ENCODE measurements at places on chromosomes 7 and 10.

DNA sequence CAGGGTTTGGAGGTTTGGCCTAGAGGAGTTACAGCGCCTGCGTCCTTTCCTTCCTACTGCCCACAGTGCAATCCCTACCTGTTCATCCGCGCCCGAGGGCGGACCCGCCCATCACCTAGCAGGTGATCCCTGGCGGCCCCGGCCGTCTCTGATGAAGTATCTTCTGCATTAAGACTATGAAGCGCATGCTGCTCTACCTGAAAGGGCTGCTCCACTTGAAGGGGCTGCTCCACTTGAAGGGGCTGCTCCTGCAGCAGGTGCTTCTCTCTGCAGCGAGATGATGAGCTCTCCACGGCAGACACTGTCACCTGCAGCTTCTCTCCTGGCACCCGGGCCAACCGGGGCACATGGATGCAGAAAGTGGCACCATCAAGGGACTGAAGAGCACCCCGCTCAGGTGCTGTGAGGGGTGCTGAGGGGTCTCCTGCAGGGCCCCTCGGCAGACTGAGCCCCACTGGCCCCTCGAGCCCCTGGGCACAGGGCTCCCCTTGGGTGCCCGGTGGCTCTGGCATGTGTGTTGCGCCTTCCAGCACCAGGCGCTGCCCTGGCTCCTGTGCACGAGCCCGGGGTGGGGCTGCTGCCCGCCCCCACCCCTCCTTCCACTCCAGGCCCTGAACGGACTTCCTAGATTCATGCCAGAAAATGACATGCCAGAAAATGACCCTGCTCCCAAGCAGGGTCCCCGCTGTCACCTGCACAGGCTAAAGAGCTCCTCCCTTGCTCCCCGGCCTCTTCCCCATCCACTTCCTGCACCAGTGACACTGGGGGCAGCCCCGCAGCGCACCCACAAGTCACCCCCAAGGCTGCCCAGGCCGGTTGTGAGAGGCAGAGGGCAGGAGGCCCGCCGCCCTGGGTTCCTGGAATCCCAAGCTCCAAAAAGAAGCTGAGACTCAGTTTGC is 29.4 kb downstream of the WDR86 start:
- no peak for DNase-seq

- DNase-seq, result peak; percentile 11
These were observed 70.8 kb downstream of the FRMD4A start for GRCh38 chr10:14259696-14260566.

- DNase-seq, result peak; percentile 22
These were observed 132.6 kb downstream of the ST7 start for GRCh38 chr7:117085769-117086463.

GRCh38 chr7:15719311-15719710 is 32.8 kb upstream of the MEOX2 start:
- DNase-seq, result no peak

DNA sequence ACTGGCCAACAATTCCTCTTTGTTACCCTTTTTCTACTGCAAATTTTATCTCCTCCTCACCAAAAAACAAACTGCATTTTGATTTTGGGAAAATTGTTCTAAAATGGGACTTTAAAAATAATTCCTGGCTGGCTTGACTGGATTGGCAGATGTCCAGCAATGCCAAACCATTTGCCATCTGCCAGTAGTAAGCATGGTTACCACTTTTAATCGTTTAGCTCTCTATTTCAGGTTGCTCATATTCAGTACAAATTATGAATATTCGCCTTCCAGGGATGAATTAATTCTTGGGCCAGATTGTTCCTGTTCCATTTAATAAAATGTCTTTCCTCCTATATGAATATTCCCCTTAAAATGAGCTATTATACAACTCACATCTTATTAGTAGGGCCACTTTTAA is 35.7 kb downstream of the SMNDC1 start:
- no peak for DNase-seq

DNA sequence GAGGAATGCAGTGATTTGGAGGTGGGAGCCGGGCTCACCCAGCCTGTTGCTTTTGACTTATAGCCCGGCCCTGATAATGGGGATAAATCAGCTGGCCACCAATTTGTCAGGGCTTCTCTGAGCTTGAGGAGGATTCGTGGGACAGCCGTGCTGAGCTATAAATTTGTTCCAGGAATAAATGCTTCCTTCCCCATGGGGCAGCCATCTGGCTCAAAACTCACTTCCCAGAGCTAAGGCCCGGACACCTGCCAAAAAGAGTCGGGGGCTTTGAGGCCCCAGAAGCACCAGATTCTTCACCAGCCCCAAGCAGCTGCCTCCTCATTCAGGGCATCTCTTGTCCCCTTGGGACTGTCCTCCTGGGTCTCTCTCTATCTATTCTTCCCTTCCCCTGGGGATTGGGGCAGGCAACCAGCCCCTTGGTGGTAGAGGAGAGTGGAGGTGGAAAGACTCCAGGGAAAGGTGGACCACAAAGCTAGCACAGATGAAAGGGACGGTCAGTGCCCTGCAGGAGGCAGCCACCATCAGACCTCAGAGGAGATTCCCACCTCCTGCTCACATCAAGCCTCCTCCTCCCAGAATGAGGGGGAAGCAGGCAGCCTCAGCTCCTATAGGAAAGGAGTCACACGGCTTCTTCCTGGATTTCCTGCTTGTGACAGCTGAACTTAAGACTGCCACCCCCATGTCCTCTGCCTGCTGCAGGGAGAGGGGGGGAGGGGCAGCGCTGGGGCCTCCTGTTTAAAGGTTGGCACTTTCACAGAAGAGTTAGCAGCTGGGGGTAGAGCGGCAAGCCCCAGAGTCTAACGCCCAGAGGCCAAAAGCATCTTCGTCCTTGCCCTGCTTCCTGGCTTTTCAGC is 44.2 kb upstream of the LRRC4 start:
- DNase-seq, result no peak

GRCh38 chr10:113950268-113950667 is 93.4 kb upstream of the ADRB1 start:
- DNase-seq, result no peak

DNA sequence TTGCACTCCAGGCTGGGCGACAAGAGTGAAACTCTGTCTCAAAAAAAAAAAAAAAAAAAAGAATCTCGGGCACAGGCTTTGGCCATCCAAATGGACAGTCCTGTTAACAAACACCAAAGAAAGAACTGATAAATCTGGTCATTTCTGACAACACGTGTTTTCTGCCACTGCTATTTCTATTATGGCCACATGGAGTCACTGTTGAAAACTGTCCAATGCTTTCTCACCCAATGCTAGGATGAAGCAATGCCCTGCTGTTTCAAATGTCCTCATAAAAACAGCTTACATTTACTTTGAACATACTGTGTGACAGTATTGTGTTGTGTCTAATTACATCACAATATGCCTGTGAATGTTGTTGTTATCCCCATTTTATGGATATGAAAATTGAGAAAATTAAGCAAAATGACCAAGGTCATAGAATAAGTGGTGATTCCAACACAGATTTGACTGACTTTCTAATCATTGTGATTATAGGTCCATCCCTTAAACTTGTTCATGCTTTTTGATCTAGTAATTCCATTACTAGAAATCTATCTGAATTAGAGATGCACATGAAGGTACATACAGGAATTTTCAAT is 19.9 kb upstream of the MAP3K8 start:
- DNase-seq, result peak; percentile 84

Data from fibroblast of the aortic adventitia (primary cell).